ENCODE measurements at places on chromosomes 2 and 18. TPM values are rescaled to one million over a fixed set of nuclear protein-coding genes. Genes with fewer than 3 reads are reported as not detected.

The CFAP65 gene
- total RNA-seq, result not detected

The NTSR2 gene
- not detected for total RNA-seq

The UGT1A4 gene
- not detected for total RNA-seq

The POU3F3 gene
- 35.5 TPM for total RNA-seq

The TNFRSF11A gene
- total RNA-seq, result not detected

The COL6A3 gene
- total RNA-seq, result 143 TPM

The NCKAP5 gene
- total RNA-seq, result 0.46 TPM

The RGPD8 gene
- 9.6 TPM for total RNA-seq

The MROH2A gene
- total RNA-seq, result not detected

The CCL20 gene
- total RNA-seq, result not detected

The SP3 gene
- 80.3 TPM for total RNA-seq

All from osteocyte (in vitro differentiated cells).